Ammon's horn (tissue), 1 donor: ENCODE measurements at places on chromosomes 5 and 9.

DNA sequence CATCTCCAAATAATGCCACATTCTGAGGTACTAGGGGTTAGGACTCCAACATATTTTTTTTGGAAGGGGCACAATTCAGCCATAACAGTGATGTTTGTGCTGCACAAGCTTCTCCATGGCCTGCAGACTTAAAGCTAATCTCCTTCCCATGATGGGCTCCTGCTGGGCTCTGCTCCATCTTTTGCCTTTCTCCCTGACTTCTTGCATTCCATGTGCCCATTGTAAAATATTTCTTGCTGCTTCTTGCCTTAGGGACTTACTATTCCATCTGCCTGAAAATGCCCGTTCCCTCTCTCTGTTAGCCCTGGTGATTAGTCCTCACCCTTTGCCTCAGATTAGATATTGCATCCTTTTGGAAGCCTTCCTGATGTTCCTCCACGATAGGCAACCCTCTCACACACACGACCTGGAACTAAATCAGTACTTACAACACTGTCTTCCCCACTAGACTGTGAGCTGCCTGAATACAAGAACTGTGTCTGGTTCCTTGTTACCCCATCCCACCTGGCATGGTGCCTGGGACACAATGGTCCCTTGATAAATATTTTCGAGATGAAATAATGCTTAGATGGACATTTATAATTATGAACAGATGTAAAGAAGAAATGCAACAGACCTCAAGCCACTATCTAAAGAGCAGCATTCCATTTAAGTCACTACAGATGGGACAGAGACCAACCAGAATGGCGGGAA lies 33.5 kb downstream of the OR1J1 start:
- no peak for DNase-seq

GRCh38 chr5:144547098-144547499 lies 376.4 kb downstream of the KCTD16 start:
- no peak for DNase-seq

DNA sequence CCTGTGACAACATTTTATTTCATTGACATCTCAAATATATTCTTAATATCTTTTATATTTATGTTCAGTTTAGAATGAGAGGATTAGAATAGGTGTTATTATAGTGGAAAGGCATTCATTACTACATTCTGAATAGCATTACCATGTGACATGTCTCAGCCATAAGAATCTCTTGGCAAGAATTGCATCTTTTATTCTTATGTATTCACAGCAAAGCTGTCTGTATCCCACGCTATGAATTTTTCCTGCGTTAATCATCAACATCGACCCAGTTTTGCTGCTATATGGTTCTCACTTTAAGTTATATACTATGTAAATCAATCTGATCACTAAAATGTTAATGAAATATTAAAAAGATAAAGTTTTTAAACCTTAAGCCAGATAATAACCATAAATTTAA lies 248.6 kb downstream of the TMEM232 start:
- no peak for DNase-seq

DNA sequence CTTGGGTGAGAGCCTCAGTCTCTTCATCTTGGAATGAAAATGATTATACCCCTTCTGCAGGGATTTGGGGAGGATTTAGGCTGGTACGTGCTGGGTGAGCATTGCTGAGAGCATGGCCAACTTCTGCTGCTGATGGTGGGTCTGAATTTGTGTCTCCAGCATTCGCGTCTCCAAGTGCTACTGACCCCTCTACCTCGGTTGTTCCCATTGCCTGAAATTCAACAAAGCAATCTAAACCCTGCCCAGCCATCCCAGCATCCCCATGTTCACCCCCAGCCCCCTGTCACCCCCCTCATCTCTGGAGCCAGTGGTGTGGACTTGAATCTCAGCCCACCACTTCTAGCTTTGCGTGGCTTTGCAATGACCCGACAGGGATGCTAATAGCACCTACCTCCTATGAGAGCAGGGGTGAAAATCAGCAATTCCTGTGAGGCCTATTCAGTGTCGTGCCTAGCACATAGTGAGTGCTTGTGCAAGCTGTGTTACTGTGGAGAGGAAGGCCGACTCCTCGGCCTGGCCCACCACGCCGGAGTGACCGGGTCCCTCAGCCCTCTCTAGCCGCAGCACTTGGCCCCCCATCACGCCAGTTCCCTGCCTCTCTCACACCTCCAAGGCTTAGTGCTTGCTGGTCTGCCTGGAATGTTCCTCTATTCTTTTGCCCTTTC lies 43.4 kb upstream of the SH3PXD2B start:
- no peak for DNase-seq

- peak; percentile 58 for DNase-seq
These were observed 34.8 kb upstream of the PRDM12 start for GRCh38 chr9:130629443-130630070.

DNA sequence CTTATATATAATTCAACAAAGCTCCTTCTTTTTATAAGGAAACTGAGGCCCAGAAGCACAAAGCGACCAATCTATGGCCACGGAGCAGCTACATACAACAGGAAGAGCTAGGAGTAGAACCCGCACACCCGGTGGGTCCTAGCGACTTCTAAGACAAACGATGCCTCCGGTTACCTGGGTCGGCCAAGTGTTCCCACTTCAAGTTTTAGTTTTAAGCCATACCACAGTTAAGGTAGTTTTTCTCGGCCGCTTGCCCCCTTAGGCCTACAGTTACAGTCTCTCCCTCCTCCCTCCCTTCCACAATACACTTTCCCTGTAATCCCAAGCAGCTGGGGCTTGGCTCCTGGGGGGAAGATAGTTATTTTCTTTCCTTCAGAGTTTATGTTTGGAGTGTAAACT lies 533 bp downstream of the SREK1IP1 start:
- peak; percentile 10 for DNase-seq

DNA sequence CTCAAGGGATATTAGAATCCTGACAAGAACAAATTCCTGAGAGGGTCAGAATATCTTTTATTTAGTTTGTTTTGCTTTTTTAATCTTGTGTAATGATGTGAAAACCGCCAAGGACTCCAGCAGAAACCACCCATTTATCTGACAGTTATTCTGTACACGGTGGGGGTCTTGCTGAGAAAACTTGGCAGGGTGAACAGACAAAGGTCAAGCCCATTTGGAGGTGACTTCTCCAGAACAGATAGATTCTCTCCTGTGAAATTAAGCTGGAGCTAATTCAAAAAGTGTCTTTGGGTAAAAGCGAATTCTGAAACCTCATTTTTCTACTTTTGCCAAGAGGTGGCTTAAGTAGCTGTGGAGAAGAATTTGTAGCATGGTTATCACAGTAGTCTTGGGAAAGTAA lies 484.4 kb downstream of the SPOCK1 start:
- DNase-seq = no peak

GRCh38 chr5:86070719-86071118 lies 547.0 kb upstream of the COX7C start:
- no peak for DNase-seq

GRCh38 chr9:116700882-116701865 lies 14.1 kb downstream of the TRIM32 start:
- DNase-seq = no peak

- no peak for DNase-seq
These were observed 196.4 kb upstream of the NUDT12 start for GRCh38 chr5:103758996-103759395.

DNA sequence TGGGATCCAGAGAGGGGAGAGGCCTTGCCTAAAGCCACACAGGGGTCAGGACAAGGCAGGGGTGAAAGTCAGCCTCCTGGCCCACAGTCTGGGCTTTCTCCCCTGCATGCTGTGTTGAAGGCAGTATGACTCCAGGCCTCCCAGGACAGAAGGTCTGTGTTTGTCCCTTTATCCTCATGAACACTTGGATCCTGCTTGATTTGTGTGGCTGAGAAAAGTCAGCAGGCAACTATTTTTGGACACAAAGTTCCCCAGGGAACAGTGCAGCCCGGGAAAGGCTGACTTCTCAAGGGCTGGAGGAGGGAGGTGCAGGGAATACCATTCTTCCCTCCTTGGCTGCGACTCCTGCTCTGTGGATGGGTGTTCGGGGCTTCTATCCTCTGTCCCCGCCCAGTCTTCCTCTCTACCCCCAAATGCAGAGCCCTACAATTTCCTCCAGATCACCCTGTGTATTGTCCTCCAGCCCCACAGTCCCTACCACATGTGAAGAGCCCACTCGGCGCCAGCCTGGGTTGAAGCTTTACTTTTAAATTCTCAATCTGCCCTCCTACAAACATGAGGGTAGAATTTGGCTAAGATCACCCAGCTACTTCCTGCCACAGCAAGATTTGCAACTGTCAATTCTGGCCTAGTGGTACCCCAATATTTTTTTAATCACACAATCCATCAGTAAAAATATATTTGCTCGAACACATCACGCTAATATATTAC lies 4.1 kb downstream of the AKNA start:
- no peak for DNase-seq

DNA sequence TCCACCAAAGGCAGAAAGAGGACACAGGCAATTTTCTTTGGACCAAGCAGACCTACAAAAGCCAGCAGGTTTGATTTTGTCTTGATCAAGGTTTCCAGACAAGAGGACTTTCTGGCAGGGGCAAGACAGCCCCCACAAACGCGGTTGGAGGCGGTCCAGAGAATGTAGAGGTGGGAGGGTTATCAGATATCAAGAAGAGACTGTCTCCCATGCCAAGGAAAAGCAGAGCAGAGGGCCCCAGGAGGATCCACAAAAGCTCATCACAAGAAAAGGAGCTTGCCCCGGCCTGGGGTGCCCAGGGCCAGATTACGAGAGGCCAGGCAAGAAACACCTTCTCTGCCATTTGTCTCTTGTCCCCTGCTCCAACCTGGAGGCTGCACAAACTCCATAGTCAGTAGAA lies 538.9 kb downstream of the BNC2 start:
- no peak for DNase-seq

DNA sequence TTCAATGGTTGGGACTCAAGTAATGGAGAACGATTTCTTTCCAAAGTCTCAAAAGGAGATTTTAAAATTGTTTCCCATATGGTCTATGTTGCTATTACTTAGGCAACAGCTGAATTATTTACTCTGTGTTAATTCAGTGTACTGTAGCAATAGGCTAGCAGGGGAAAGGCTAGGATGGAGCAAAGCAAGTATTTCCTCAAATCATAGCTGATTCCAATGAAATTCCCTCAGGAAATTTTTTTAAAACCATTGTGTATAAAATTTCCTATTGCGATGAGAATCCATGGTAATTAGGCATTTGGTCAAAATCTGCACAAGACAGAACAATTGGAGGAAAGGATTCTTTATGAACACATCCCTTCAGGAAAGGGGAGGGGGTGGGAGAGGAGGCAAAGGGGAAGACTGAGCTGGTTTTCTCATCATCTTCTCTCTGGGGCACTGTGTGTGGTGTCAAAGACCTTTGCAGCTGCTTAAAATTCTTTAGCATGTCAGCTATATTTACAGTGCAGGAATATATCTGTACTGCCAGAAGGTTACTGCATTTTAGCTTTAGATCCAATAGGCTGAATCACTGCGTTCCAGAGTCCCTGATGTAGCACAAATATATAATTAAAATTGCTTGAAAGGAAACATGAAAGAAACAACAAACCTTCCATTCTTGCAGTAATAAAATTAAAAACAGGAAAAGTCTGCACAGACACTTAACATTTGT lies 95.3 kb downstream of the ZNF608 start:
- DNase-seq = no peak

DNA sequence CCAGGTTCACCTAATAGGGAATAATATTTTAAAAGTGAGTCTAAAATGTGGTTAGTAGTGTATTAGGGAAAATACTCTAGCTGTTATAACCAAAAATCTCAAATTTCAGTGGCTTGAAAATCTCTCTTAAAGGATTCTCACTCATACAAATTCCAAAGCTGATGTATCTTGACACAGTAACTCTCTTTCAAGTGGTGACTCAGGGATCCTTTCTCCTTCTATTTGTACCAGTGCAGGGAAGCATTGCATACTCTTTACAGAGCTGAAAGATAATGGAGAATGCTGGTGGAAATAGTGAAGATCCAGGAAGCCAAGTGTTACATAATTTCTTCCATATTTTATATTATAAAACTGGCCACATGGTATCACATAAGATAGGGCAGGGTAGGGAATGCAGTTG lies 560.2 kb upstream of the CDH9 start:
- no peak for DNase-seq

GRCh38 chr5:13580058-13580457 lies 364.4 kb downstream of the DNAH5 start:
- peak; percentile 9 for DNase-seq

- DNase-seq = no peak
These were observed 30.7 kb downstream of the EXOC3 start for GRCh38 chr5:473551-474192.

GRCh38 chr9:107239474-107239873 lies 43.6 kb upstream of the RAD23B start:
- DNase-seq = no peak

GRCh38 chr5:108579236-108579635 lies 168.5 kb upstream of the FER start:
- no peak for DNase-seq

- no peak for DNase-seq
These were observed 53.8 kb upstream of the TSLP start for GRCh38 chr5:111017731-111018130.

DNA sequence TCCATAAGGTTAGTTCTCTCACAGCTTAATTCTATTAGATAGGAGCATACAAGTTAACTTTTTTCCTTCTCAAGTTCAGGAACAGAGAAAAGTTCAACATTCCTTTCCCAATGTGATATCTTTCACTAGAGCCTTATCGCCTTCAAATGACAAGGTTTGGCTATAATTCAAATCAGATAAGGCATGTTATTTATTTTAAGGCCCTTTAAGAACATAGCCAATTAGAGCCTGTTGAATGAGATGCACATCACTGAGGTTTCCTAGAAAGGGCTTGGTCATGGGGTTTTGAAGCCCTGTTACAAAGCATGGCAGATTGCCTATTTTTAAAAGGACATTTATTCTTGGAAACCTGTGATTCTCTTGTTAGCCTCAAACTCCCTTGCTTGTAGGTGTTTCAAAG lies 123.4 kb downstream of the BASP1 start:
- no peak for DNase-seq

GRCh38 chr5:97062046-97062445 lies 80.4 kb downstream of the LIX1 start:
- DNase-seq = no peak

DNA sequence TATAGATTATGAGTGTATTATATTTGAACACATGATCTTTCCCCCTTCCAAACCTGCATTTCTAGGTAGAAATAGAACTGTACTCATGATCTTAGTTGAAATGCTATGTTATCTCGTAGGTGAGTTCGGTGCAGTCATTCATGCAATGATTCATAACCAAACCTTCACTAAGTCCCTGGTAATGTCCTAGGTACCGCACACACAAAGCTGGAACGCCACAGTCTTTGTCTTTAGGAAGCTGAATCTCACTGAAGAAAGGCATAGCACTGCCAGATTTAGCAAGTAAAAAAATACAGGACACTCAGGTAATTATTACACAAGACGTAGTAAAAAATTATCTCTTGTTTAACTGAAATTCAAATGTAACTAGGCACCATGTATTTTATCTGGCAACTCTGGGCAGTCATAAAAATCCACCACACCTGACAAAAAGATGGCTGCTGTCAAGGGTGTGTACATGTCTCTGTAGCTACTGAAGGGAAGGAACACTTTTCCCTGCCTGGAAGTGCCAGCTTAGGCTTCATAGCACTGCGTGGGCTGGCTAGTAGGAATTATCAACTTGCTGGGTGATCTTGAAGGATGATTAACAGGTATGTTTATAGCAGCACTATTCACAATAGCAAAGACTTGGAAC lies 28.0 kb upstream of the TXN start:
- no peak for DNase-seq

GRCh38 chr9:137793196-137793841 lies 84.3 kb upstream of the CACNA1B start:
- DNase-seq = peak; percentile 72
